ENCODE measurements at places on chromosomes 5 and 9. TPM values are rescaled to one million over a fixed set of nuclear protein-coding genes. Genes with fewer than 3 reads are reported as not detected.

Gene GCNT1
- total RNA-seq, result 69.3 TPM

Gene OR2V1
- not detected for total RNA-seq

Gene ADRA1B
- 0.57 TPM for total RNA-seq

- H3K36me3 ChIP-seq, result no peaks in the 10 kb centered on the region
- H3K4me1 ChIP-seq, result no peaks in the 10 kb centered on the region
- H3K4me3 ChIP-seq, result no peak overlapping the region
- H3K27me3 ChIP-seq, result peaks cover 13% of the 10 kb centered on the region
- no peak for DNase-seq
- no peak overlapping the region for H3K27ac ChIP-seq
Measured at GRCh38 chr9:109967651-109968642, 187.9 kb downstream of the PALM2AKAP2 start.

DNA sequence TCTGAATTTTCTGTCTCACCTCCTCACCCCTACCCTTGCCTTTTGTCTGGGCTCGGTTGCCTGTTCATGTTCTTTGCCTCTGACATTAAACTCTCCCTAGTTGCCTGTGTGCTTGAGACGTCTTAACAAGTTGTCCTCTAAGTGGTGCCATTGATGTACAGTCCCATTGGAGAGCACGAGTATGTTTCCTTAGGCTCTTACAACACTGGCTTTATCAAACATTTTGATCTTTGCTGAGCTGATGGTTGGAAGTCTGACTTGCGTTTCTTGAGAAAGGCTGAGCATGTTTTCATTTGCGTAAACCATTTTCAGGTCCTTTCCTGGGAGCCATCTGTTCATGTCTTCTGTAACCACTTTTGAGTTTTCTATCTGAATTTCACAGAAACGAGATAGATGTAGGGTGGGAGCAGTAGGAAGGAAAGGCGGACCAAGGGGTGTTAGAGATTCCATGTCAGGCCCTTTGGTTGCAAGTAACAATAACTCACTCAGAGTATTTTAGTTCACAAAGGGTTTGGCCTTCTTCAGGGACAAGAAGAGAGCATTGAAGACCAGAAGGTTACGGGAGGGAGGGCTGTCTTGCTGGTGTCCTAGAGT is 35.4 kb downstream of the OTULIN start:
- H3K27me3 ChIP-seq, result no peaks in the 10 kb centered on the region
- peaks cover 24% of the 10 kb centered on the region for H3K36me3 ChIP-seq
- H3K4me1 ChIP-seq, result no peaks in the 10 kb centered on the region
- no peak overlapping the region for H3K4me3 ChIP-seq
- DNase-seq, result no peak

GRCh38 chr5:38149815-38150195 is 108.6 kb upstream of the EGFLAM start:
- no peak for DNase-seq
- H3K4me1 ChIP-seq, result peaks cover 7% of the 10 kb centered on the region
- H3K4me3 ChIP-seq, result no peak overlapping the region
- H3K27me3 ChIP-seq, result no peaks in the 10 kb centered on the region

DNA sequence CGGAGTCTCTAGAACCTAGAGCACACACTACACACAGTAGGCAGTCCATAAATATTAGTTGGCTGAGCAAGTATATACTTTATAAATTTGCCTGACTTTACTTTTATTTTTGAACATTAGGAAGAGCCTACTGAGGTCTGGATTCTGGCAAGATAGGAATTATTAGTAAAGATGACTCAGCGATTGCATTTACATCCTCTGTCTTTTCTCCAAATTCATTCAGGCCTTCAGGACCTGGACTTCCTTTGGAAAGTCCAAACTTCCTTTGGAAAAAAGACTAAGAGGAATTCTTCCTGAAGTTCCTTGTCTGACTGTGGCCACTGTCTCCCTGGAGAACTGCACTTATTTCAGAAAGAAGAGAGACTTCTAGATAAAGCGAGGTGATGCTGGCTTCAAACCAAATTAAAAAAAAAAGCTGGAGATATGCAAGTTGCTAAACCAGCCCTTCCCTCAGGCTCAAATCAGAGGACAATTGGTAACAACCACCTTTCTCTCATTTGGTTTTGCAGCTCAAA is 251.3 kb downstream of the GAS1 start:
- H3K27ac ChIP-seq, result no peak overlapping the region
- peaks cover 6% of the 10 kb centered on the region for H3K27me3 ChIP-seq
- no peak for DNase-seq
- no peak overlapping the region for H3K4me3 ChIP-seq
- no peaks in the 10 kb centered on the region for H3K36me3 ChIP-seq

Gene APBA1
- 1.9 TPM for total RNA-seq

Gene NR2F1-AS1
- total RNA-seq, result 10.6 TPM

Gene AFAP1L1
- 0.69 TPM for total RNA-seq

Gene PLAA
- 46.0 TPM for total RNA-seq

Gene STPG3
- not detected for total RNA-seq

DNA sequence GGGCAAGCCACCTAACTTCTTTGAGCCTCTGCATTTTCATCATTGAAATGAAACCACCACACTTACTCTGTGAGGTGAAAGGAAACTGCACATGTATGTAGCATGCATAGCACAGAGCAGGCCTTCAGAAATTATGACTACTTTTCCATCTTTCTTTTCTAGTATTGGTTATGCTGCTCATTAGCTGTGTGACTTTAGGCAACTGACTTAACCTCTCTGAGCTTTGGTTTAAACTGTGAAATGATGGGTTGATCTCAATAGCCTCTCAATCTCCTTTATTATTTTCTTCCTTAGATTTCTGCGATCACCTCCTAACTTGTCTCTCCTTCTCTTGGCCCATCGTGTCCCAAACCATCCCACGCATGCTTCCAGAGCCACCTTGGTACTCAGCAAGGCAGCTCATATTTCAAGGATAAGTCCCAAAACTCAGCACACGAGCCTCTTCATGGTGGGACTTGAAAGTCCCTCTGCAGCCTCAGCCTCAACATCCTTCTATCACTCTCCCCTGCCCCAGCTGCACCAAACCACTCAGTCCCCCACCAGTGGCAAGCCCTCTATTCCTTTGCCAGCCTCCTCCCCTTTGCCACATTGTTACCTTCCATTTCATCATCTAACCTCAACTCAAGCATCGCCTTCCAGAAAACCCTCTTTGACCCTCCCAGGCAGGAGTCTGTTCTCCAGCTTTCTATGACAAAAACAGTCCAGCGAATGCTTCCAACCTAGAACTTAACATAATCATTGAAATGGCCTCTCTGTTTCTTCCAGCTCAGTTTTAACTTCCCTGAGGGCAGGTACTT is 60.3 kb upstream of the DNAH5 start:
- no peaks in the 10 kb centered on the region for H3K36me3 ChIP-seq
- peaks cover 16% of the 10 kb centered on the region for H3K27me3 ChIP-seq
- no peak overlapping the region for H3K4me3 ChIP-seq
- no peaks in the 10 kb centered on the region for H3K4me1 ChIP-seq
- no peak overlapping the region for H3K27ac ChIP-seq

Gene AQP3
- total RNA-seq, result 6.9 TPM

Gene CDKN2B-AS1
- not detected for total RNA-seq

DNA sequence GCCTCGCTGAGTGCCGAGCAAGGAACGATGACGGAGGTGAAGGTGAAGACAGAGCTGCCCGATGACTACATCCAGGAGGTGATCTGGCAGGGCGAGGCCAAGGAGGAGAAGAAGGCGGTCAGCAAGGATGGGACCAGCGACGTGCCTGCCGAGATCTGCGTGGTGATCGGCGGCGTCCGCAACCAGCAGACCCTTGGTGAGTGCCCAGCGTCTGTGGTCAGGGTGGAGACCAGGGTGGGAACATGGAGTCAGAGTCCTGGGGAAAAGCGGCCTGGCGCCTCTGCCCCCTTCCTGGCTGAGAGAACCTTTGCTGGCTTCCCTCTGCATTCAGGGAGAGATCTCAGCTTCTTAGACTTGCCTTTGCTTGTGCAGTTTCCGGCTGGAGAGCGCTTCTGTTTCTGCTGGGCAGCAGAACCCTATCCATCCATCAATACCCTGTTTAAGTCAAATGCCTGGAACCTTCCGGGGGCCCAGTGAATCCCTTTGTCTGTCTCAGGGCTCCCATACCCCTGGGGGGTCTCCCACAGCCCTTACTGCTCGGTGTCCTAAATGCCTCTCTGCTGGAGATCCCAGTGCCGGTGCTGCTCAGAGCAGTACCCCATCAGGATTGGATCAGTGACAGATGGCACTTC is 89.6 kb downstream of the AMBP start:
- H3K27me3 ChIP-seq, result no peaks in the 10 kb centered on the region
- DNase-seq, result no peak
- H3K27ac ChIP-seq, result peak overlapping the region; percentile 84

Gene LAMC3
- total RNA-seq, result 0.12 TPM

Gene PCDHGB3
- 0.60 TPM for total RNA-seq

Gene PAM
- 111 TPM for total RNA-seq

- DNase-seq, result no peak
- no peak overlapping the region for H3K4me3 ChIP-seq
- H3K4me1 ChIP-seq, result peaks cover 4% of the 10 kb centered on the region
- H3K36me3 ChIP-seq, result peaks cover 3% of the 10 kb centered on the region
- H3K27ac ChIP-seq, result no peak overlapping the region
Measured at GRCh38 chr9:136673975-136674785, 11.5 kb downstream of the EGFL7 start.

Gene MELK
- total RNA-seq, result 24.0 TPM

GRCh38 chr9:127163409-127163808 is 41.0 kb upstream of the ANGPTL2 start:
- H3K27me3 ChIP-seq, result no peaks in the 10 kb centered on the region
- no peak overlapping the region for H3K27ac ChIP-seq
- no peaks in the 10 kb centered on the region for H3K36me3 ChIP-seq
- no peak for DNase-seq
- H3K4me1 ChIP-seq, result no peaks in the 10 kb centered on the region
- no peak overlapping the region for H3K4me3 ChIP-seq

GRCh38 chr5:95718203-95718602 is 12.9 kb upstream of the RHOBTB3 start:
- H3K36me3 ChIP-seq, result no peaks in the 10 kb centered on the region
- peaks cover 11% of the 10 kb centered on the region for H3K4me1 ChIP-seq
- DNase-seq, result no peak
- no peak overlapping the region for H3K4me3 ChIP-seq
- no peaks in the 10 kb centered on the region for H3K27me3 ChIP-seq

DNA sequence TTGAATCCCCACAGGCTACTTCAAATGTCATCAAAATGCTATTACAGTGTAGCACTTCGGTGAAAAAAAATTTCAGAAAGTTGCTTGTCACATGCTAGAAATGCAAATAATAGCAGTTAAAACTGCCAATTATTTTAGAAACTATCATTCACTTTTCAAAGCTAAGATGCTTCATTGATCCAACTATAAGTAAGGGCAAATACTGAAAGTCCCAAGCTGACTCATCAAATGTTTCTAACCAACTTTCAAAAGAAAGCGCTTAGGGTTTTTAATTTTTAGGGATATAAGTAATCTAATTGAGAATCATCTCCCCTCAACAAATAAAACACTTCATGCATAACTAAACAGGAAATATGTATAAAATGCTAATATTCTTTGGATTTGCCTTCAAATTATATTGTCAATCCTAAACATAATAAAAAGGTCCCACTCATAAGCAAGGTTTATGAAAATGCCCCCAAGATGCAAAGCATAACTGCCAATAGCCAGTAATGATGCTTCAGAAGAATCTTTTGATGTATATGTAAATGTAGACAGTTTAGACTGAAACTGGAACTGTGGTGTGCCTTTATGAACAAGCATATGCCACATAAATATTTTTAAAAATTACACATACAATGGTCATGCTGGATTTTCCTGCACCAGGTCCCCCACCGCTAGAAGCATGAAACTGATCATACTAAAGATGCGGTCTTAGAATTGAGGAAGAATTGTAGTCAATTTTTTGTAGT is 12.2 kb downstream of the ACTL7A start:
- H3K36me3 ChIP-seq, result peaks cover 39% of the 10 kb centered on the region
- no peaks in the 10 kb centered on the region for H3K27me3 ChIP-seq
- no peak overlapping the region for H3K27ac ChIP-seq
- DNase-seq, result no peak
- H3K4me1 ChIP-seq, result peaks cover 4% of the 10 kb centered on the region

GRCh38 chr5:125409861-125410536 is 663.6 kb upstream of the ZNF608 start:
- H3K4me3 ChIP-seq, result peak overlapping the region; percentile 18
- peaks cover 68% of the 10 kb centered on the region for H3K4me1 ChIP-seq
- H3K27me3 ChIP-seq, result no peaks in the 10 kb centered on the region

DNA sequence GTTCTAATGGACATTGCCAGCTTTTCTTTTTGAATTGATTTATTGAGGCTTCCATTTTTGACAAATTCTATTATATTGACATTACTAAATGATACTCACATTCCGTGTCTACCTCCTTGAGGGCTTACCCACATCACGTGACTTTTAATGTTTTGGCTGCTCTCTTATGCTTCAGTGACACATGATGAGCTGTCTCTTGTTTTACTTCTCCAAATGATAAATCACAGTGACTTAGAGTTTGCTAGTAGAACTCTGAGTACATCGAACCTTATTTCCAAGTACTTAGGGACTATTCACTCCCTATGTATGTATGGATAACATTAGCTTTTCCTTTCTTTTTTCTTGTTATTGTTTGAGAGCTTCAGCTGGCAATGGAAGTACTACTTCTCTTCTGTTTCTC is 169.8 kb upstream of the KCNN2 start:
- H3K36me3 ChIP-seq, result no peaks in the 10 kb centered on the region
- no peak for DNase-seq
- no peak overlapping the region for H3K27ac ChIP-seq

GRCh38 chr5:146652547-146652946 is 136.6 kb upstream of the GPR151 start:
- DNase-seq, result no peak
- H3K27me3 ChIP-seq, result peaks cover 6% of the 10 kb centered on the region
- no peaks in the 10 kb centered on the region for H3K36me3 ChIP-seq
- H3K4me1 ChIP-seq, result no peaks in the 10 kb centered on the region
- H3K4me3 ChIP-seq, result no peak overlapping the region

DNA sequence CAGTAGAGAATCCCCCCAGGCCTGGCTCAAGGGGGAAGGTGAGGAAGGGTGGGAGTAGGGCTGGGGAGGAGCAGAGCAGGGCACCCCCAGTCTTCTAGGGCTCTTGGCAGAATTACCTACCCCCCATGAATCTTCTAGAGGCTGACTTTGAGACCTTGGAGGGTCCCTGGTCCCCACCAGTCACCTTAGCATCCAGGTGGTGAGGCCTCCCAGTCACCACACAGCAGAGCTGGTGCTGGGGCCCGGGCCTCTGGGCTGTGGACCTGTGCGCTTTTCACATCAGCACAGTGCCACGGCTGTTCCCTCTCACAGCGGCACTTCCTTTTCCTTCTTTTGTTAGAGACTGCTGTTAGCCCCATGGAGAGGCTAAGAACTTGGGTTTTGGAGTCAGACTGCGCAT is 148.6 kb upstream of the PITX1 start:
- no peak overlapping the region for H3K27ac ChIP-seq
- H3K4me3 ChIP-seq, result no peak overlapping the region
- H3K27me3 ChIP-seq, result peaks cover 1% of the 10 kb centered on the region
- DNase-seq, result no peak
- H3K4me1 ChIP-seq, result peaks cover 55% of the 10 kb centered on the region

Gene OMD
- not detected for total RNA-seq

Gene BAAT
- 0.36 TPM for total RNA-seq

DNA sequence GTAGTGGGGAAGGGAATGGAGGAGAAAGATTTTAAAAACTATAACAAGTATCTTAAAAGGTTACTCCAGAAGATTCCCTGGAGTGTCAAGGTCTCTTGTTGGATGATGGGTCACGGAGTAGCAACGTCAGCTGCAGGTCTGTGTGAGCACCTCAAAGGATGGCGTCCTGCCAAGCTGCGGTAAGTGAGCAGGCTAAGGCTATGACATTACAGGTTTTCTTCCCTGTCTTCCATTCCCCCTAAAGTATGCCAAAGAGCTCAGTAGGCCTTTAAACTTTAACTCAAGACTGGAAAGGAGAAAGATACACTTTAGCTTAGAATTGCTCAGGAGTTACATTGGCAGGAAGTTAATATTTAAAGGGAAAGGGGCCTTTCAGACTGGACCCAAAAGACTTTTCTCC is 17.5 kb downstream of the SPOCK1 start:
- H3K4me3 ChIP-seq, result no peak overlapping the region
- H3K27me3 ChIP-seq, result no peaks in the 10 kb centered on the region
- H3K27ac ChIP-seq, result no peak overlapping the region
- H3K4me1 ChIP-seq, result no peaks in the 10 kb centered on the region
- H3K36me3 ChIP-seq, result no peaks in the 10 kb centered on the region
- no peak for DNase-seq

All from progenitor cell of endocrine pancreas (in vitro differentiated cells).